Cortex of kidney (tissue), 1 donor: ENCODE measurements at places on chromosomes 7 and 10.

GRCh38 chr7:157545681-157546060 is 208.9 kb downstream of the DNAJB6 start:
- DNase-seq: no peak

DNA sequence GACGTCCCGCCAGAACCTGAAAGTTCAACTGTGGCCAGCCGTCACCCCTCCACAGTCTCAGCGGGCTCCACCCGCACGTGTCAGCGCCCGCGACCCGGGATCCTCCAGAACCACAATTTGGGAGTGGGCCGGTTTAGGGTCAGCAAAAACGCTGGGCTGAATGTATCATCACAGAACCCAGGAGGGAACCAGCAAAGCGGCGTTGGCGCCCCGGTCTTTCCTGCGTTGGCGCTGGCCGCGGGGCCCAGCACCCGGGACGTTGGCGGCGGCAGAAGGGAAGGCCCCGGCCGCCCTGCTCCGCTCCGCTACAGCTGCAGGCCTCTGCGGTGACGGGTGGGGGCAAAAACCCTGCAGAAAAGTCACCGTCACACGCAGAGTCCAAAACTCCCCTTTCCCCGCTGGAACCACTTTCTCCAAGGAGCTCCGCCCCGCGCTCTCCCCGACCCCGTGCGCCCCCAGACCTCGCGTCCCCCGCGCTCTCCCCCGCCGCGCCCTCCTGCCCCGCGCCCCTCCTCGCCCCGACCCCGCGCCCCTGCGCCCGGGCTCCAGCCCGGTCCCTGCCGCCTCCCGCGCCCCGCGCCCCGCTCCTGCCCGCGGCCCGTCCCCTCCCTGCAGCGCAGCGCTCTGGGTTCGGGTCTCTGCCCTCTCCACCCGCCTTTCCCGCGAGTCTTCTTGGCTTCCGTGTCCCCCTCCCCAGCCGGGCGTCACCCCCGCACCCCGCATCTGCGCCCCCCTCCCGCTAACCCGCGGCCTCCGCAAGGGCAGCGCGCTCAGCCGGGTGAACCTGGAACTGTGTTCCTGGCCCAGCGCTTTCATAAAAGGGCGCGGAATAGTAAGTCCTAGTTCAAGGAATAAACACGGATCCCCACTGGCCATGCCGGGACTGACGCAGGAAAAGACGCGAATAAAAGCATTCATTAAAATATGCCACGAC is 24.0 kb upstream of the RNF32 start:
- DNase-seq: no peak

- DNase-seq: no peak
Measured at GRCh38 chr7:134941185-134941900, 45.0 kb upstream of the AGBL3 start.

GRCh38 chr7:24793982-24794648 is 36.9 kb upstream of the GSDME start:
- no peak for DNase-seq

- no peak for DNase-seq
Measured at GRCh38 chr10:101441541-101442455, 87.8 kb downstream of the BTRC start.

DNA sequence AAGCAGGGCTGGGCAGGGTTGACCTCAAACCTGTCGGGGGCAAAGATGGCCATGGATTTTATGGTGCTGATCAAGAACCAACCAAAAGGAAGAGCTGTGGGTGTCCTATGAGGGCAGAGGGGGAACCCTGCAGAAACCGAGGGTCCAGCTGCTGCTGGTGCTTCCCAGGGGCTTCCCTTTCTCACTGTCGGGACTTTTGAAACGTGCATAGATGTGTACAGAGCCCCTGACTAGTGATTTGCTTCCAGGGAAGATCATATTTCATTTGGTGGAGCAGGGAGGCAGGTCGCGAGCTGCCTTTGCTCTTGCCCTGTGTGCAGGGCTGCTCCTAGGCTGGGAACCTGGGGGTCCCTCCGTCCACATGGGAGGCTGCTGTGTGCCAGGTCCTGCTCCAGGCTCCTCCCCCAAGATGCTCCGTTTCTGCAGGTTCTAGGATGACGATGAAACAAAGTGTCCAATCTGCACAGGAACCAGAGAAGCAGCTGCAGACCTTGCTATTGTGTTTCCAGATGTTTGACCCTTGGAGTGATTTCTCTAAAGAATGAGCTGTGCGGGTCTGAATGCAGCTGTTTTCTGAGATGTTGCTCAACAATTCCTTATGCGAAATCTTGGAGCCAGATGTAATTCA is 9.4 kb upstream of the INPP5A start:
- DNase-seq: no peak

DNA sequence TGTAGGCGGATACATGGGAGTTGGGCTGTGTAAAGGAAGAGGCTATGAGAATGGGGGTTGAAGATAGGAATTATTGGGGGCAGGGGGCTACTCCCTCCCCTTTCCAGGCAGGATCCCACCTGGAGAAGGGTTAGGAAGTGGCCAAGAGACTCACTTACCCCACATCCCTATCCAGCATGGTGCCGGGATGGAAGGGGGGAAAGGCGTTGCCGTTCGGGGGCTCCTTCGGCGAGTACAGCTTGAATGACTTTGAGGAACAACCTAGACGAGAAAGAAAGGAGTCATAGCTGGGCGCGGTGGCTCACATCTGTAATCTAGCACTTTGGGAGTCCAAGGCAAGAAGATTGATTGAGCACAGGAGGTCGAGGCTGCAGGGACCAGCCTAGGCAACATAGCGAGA is 8.9 kb downstream of the LDB1 start:
- DNase-seq: no peak

GRCh38 chr7:2109251-2109872 is 123.4 kb downstream of the MAD1L1 start:
- no peak for DNase-seq

GRCh38 chr10:67175354-67175753 is 249.5 kb downstream of the LRRTM3 start:
- DNase-seq: no peak

DNA sequence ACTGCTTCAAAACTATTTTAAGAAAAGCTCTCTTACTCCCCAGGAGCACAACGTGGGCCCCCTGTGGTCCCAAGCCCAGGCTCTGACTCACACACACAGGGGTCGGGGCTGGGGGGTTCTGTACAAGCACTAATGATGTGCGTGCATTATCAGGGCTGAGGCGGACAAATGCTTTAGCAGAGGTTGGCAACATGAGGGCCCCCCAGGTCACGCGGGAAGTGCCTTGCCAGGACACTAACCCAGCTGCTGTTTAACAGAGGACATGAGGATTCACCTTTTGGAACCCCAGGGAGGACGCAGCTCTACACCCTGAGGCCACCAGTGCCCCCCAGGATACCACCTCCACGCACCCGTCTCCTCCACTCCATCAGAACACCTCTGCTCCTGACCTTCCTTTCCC is 342.8 kb downstream of the DNAJB6 start:
- no peak for DNase-seq

DNA sequence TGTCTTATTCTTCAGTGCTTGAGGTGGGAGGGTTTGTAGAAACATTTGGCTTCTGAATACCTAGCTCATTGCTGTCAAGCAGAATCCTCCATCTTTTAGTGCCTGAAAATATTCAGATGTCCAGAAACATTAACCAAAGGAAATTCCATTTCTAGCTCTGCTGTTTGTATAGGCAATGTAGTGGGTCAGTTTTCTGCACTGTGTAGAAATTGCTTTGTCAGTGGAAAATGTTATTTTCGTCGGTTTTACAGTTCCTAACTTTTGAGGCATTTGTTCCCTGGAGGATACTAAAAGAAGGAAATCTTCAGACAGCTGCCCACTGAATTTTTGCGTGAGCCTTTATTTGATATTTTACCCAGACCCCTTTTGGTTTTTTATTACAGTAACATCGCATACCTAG is 143.4 kb downstream of the TPST1 start:
- no peak for DNase-seq

DNA sequence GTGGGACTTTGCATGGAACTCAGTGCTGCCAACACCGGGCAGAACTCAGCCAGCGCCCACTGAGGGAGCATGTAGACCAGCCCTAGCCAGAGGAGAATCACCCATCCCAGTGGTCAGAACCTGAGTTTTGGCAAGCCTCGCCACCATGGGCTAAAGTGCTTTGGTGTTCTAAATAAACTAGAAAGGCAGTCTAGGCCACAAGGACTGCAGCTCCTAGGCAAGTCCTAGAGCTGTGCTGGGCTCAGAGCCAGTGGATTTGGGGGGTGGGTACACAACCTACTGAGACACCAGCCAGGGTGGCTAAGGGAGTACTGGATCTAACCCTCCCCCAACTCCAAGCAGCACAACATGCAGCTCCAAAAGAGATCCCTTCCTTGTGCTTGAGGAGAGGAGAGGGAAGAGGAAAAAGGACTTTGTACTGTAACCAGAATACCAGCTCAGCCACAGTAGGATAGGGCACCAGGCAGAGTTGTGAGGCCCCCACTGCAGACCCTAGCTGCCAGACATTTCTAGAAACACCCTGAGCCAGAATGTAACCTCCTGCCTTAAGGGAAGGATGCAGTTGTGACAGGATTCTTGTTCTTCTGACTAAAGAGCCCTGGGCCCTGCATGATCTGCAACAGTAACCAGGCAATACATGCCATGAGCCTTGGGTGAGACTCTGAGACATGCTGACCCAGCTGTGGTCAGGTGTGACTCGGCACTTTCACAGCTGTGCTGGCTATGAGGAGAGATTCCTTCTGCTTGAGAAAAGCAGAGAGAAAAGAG is 24.4 kb downstream of the GSDME start:
- DNase-seq: no peak

- no peak for DNase-seq
Measured at GRCh38 chr7:142380069-142380468, 122.2 kb upstream of the PRSS58 start.

- DNase-seq: no peak
Measured at GRCh38 chr7:119963654-119964053, 309.3 kb upstream of the KCND2 start.

GRCh38 chr7:23713285-23714149 is 3.5 kb downstream of the STK31 start:
- DNase-seq: no peak

DNA sequence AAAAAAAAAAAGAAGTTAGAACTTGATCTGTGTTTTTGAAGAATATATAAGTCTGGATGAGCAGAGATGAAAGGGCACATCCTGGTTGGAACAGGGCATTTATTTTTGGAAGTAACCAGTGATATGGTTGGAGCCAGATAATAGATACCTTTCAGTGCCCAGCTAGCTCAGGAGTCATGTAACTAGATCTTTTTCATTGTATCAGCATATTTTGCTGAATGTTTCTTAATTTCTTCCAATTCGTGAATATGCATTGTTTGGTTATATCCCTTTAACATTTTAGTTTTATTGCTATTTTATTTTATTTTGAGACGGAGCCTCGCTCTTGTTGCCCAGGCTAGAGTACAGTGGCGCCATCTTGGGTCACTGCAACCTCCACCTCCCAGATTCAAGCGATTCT is 81.8 kb downstream of the LCOR start:
- no peak for DNase-seq

- no peak for DNase-seq
Measured at GRCh38 chr10:29204070-29204800, 84.6 kb upstream of the LYZL1 start.

DNA sequence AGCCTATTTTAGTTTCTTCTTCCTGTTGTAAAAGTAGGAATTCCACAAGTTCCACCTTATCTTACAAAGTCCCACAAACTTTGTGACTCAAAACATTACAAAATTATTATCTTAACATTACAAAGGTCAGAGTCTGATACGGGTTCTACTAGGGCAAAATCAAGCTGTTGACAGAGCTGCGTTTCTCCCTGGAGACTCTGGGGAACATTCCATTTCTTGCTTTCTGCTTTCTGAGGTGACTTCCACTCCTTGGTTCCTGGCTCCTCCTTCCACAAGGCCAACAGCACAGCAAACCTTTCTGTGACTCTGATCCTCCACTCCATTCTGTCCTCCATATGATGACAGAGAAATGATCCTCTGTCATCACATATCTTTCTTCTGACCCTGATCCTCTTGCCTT is 10.6 kb downstream of the OR2F1 start:
- DNase-seq: no peak

- no peak for DNase-seq
Measured at GRCh38 chr7:50285269-50285668, 19.2 kb upstream of the IKZF1 start.

DNA sequence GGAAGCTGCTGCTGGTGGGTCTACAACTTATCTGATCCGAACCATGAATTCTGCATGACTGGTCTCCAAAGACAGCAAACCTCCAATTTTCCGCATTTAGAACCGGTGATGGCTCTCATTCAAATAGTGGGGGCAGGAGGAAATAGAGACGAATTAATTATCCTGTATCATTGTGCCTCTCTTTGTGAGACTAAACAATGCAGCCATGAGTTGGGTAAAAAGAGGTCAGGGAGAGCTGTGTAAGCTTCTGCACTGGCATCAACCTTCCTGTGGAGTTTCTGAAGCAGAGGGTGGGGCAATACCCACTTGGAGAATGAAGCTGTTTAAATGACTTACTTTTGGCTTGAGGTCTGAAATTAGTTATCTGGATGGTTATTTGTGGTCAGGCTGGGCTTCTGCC is 266.4 kb downstream of the SORCS3 start:
- no peak for DNase-seq

DNA sequence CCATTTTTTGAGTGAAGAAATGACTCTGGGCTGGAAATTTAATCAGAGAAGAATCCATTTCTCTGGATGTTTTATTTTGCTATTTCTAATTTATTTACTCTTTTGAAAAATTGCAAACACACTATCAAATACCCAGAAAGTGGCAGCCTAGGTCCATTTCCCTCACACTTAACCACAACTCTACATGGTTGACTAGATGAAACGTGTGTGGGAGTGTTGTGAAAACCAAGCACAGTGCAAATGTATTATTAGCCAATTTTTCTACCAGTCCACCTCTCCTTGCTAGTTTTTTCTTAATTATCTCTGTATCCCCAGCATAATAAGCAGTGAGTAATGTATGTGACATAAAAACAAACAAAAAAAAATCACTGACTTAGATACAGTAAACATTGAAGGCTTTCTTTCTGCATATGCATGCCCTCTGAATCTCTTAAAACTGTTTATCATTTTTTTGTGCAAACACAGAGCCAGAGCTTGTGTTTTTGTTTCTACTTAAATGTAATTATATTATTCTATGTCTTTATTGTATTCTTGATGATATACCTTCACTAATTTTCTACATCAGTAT is 30.9 kb downstream of the SCIN start:
- DNase-seq: no peak

GRCh38 chr10:12405342-12406320 is 56.3 kb downstream of the CAMK1D start:
- DNase-seq: no peak

GRCh38 chr7:92360387-92360786 is 86.9 kb upstream of the GATAD1 start:
- no peak for DNase-seq

DNA sequence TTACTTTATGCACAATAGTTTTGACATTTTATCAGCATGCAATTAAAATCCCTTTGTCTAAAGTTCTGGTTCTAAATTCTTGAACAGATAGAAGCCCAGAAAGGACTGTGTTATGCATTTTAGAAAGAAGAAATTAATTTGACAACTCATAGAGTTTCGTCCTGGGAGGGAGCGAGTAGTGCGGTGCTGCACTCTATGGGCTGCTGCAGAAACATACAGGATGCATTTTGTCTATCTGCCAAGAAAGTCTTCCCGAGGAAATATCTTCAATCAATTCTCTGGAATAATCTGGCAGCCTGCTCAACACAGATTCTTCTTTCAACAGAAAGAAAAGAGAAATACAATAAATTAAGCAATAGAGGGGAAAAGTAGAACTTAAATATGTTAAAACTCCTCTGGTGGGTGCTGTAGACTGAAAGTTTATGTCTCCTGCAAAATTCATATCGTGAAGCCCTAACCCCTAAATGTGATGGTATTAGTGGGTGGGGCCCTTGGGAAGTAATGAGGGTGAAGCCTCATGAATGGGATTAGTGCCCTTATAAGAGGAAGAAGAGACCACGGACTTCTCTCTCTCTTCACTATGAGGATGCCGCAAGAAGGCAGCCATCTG is 39.0 kb upstream of the IFRD1 start:
- DNase-seq: no peak

- no peak for DNase-seq
Measured at GRCh38 chr7:127870231-127870907, 160.9 kb downstream of the LRRC4 start.
